NCI-H524 (cell line): ENCODE measurements at places on chromosomes 4 and X.

- no peak for DNase-seq
Measured at GRCh38 chr4:4501679-4502078, 40.2 kb downstream of the STX18 start.

DNA sequence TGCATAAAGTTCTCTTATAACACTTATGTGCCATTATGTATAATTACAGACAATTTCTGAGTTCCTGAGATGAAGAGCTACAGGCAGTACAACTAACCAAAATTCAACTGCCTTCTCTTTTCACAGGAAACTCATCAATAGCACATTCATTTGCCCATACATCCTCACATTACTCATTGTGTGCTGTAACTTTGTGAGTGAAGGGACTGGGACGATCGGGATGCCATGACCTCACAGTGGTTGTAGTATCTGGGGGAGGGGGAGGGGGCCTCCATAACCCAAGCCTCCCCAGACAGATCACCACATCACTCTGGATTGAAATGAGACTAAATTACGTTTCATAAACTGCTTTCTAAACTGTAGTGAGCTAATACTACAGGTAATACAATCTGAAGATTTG is 60.7 kb downstream of the ABCG2 start:
- no peak for DNase-seq

GRCh38 chr4:498328-498904 is 540 bp downstream of the ZNF721 start:
- no peak for DNase-seq

GRCh38 chr4:170038769-170039168 is 12.6 kb upstream of the MFAP3L start:
- DNase-seq = no peak

DNA sequence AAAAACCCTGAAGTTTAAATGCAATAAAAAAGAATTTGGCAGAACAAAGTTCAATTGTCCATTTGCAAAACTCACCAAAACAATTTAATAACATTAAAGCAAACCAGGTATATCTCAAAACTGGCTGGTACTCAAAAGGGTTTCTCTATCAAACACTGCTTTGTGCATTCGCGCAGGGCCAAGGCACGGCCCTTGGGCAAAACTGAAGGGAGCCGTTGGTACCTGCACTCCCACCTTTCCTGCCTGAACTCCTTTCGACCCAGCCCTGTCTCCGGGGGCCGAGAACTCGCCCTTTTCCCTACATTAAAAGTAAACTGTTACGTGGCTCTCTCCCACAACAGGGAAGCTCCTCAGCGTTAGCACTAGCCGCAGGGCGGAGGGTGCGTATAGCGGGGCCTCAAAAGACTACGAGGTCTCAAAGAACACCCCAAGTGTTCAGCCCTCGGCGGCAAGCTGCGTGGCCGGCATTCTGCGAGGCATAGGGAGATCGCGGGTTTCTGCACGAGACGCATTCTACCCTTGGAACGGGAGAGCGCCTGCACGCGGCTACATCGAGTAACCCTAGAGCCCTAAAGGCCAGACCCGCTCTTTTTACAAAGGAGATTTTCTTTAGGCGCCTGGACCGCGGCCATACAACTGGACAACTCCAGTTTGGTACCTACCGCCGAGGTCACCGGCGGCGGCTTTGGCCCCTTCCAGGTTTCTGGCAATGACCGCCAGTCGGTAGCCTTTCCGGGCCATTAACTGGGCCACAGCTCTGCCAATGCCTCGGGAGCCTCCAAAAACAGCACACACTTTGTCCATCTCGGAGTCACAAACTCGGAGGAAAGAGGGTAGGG is 550 bp downstream of the CBR4 start:
- DNase-seq = peak; percentile 36

- no peak for DNase-seq
Measured at GRCh38 chr4:123353656-123354055, 42.9 kb upstream of the SPRY1 start.

DNA sequence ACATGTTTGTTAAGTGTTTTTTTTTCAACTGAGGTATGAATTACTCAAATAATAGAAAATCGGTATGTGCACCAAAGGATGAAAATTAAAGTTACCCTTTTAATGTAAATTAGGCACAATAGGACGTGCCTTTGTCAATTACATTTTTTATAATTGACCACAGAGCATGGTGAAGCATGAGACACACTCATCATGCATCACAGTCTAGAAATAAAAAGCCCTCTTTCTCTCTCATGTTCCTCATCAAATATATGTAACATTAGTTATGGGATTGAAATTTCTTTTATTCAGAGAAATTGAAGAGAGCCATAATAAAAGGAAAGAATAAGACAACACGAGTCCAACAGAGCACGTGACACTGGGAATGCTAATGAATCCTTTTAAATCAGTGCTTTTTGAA is 3.5 kb downstream of the GNRHR start:
- DNase-seq = no peak

GRCh38 chr4:161816958-161817357 is 346.8 kb downstream of the FSTL5 start:
- DNase-seq = no peak

DNA sequence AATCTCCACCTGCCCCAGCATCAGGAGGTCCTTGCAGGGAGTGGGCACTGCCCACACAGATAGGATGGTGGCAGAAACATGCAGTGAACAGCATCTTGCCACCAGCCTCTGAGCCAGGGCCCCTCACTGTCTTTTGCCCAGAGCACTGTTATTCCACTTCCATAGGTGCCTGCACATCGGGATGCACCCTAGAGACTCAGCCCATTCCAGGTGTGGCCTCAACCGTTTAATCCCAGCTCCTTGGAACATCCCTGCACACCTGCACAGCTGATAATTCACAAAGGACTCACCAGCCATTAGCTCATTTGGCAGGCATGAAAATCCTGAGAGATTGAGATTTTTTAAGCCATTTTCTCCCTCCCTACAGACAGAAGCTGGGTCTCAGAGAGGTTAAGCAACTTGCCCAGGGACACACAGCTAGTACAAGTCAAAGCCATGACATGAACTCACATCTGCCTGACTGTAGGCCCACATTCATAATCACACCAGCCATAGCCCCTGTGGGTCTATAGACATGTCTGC is 116.3 kb downstream of the EFNB1 start:
- no peak for DNase-seq

DNA sequence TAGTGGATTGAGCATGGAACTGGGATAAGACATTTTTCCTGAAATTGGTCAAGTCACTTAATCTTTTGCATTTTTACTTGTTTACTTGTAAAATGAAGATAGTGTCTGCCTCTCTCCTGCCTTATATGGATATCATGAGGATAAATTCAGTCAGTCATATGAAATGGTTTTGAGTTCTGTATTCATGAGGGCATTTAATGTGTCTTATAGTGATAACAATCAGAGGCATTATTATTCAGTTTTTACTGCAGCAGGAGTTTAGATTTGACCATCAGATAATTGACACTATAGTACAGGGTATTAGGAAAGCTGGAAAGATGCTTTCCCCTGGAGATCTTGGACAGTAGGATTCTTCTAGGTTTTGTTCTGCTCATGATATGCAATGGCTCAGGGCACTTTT is 26.0 kb downstream of the NPNT start:
- DNase-seq = no peak

DNA sequence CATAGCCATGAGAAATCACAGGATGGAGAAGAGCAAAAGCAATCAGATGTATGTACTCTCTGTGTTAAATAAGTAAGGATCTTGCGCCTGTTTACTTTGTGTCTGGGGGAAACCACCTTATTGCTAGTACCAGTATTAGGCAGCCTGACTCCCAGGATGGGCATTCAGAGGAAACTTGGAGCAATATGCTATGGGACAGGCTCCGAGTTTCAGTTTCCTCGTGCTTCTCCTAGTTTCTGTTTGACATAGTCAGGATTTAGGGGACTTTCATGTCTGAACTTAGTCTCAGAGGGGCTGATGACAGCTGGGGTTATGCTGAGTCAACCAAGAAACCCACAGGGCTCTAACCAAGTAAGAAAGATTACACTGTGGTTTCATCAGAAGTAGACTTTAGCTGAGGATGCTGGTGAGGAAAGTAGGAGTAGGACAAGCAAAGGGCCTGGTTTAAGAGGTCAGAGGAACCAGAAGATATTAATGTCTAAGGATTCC is 13.5 kb downstream of the NSUN7 start:
- no peak for DNase-seq

DNA sequence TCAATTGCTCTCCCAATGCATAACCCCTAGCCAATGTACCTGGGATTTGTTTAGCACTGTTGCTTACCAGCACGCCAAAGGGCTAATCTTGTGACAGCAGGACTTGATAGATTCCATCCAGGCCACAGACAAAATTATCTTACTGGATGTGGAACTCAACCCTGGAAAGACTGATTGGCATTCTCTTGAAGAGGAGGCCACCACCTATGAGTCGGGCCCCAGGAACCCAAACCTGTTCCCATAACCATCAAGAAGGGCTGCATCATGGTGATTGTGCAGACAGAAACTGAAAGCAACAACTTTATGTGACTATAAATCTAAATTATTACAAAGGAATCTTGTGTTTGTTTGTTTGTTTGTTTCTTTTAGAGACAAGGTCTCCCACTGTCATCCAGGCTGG is 19.9 kb upstream of the TMEM255A start:
- DNase-seq = no peak

GRCh38 chr4:130183766-130184165 is 1087.8 kb downstream of the C4orf33 start:
- DNase-seq = no peak

- no peak for DNase-seq
Measured at GRCh38 chr4:44553180-44553579, 98.2 kb downstream of the YIPF7 start.

DNA sequence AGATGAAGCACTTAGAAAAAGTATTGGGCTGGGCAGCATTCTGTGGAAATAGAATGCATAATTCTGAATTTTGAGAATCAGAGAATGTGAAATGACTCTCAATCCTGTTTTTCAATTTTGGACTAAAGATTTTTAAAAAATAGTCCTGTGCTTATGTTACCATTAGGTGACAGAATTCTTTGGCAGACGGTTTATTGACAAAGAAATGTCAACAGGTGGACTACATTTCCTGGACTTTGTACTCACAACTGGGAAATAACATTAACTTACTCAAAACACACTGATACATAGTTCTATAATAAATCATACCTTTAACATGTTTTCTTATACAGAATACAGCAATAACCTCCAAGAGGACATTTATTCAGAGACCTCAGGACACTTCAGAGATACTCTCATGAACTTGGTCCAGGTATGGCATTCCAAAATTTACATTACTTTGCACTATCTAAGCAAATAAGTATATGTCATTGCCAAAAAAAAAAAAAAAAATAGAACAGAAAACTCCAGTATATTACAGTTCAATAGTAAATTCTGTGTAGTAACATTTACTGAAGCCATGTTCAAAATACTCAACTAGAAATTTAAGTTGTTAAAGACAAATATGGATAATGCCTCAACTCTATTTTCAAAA is 72.7 kb downstream of the ANXA10 start:
- no peak for DNase-seq

DNA sequence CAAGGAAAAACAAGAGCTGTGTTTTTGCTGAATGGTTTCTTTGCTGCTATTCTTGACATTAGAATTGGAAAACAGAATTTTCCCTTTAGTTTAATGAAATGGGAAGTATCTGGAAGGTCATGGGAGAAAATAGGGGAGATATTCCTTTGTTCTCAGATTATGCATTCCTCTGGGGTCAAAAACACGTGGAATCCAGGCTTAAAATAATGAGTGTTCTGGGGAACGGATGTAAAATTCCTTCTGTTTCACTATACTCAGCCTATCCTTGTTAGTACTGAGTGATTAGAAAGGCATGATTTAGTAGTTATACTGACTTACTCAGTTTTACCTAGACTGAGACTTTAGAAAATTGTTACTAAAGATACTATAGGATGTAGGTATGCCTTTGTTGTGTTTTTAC is 107.3 kb downstream of the ARHGAP10 start:
- no peak for DNase-seq

DNA sequence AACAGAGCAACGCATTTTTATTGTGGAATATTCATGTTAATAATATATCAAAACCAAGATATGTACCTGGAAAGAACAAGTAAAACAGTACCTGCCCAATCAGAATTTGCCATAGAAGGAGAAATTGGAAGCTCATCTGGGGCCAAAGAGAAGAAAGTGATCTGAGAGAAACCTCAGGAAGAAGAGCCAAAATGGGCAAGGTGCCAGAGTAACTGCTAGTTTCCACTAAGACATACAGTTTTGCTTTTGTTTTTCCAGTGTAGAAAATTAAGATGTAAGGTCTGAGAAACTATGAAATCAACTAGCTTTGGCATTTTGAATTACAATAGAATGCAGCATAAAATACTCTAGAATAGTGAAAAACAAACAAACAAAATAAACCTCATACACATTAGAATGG is 2201.2 kb downstream of the ARAP2 start:
- no peak for DNase-seq

DNA sequence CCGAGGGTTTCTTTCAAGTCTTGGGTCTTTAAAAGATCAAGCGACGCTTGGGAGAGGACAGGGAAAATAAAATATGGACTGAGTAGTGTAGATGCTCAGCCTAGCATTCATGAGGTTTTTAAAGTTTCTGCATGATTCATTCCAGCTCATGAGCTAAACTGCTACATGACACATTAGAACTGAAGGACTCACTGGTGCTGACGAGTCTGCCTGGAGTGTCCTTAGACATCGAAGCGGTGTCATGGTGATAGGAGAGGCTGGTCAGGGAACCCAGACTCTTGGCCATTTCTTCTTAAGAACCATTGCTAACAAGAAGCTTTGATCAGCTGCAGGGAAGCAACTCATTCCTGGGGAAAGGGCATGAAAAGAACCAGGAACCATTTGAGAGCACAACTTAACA is 158.6 kb downstream of the TRIML1 start:
- no peak for DNase-seq

- no peak for DNase-seq
Measured at GRCh38 chrX:43861750-43862149, 20.5 kb downstream of the MAOB start.

DNA sequence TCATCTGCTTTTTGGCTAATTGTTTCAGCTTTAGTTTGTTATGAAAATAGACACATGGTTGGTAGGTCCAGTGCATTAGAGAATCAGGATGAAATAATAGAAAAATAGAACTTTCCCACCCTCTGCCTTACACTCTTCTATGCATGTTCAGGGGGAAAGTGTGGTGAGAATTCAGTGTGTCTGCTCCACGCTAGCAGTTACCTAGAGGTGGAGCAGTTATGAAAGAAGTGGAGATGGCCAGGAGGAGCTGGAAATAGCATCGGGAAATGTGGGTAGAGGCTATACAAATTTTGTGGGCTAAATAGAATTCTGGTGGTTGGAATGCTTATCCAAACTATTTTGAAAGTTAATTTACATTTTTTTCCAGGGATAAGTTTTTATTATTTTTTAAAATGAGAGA is 91.4 kb upstream of the MAD2L1 start:
- DNase-seq = peak; percentile 5
